ENCODE measurements at places on chromosomes 13 and 19. TPM values are rescaled to one million over a fixed set of nuclear protein-coding genes. Genes with fewer than 3 reads are reported as not detected.
A peak's percentile ranks its signal among the peaks of the same experiment; 100 is the strongest.

DNA sequence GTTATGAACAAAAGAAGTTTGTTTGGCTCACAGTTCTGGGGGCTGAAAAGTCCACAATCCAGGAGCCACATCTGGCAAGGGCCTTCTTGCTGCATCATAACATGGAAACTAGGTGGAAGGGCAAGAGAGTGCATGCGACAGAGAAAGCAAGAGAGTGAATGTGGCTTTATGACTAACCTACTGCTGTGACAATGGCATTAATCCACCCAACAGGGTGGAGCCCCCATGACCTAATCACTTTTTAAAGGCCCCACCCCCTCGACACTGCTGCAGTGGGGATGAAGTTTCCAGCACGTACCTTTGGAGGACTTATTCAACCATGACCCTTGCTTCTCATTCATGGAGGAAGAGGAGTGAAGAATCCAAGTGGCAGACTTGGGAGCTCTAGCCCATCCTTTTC, 30.0 kb upstream of the RFXAP start:
- peaks cover 2% of the 10 kb centered on the region for H3K4me1 ChIP-seq
- H3K27me3 ChIP-seq: peaks cover 8% of the 10 kb centered on the region
- H3K4me3 ChIP-seq: no peak overlapping the region

DNA sequence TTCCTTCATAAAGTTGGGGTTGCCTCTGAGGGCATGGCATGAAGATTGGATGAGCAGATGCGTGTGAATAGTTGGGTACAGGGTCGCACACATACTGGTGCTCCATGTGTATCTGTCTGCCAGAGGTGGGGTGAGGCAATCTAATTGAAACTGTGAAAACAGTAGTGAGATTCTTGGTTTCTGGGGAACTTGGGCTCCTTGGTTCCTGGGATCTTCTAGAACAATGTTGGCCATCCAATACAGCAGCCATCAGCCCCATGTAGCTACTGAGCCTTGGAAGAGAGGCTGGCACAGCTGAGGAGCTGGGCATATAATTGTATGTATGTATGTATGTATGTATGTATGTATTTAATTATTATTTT, 616 bp downstream of the FCHO1 start:
- peak overlapping the region; percentile 94 for H3K4me3 ChIP-seq
- H3K36me3 ChIP-seq: peaks cover 15% of the 10 kb centered on the region
- no peak for DNase-seq
- no peaks in the 10 kb centered on the region for H3K27me3 ChIP-seq
- H3K27ac ChIP-seq: peak overlapping the region; percentile 93

DNA sequence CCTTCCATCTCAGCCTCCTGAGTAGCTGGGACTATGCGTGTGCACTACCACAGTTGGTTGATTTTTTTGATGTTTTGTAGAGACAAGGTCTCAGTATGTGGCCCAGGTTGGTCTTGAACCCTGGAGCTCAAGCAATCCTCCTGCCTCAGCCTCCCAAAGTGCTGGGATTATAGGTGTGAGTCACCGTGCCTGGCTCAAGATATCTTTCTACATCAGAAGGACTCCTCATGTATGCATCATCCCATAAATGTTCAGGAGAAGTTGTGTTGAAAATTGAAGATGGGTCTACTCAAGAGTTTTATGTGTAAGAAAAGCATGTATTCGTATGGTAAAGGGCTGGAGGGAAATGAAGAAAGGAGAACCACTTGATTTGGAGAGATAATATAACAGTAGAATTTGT, 71.8 kb upstream of the STK24 start:
- H3K36me3 ChIP-seq: no peaks in the 10 kb centered on the region
- no peak for DNase-seq
- peaks cover 13% of the 10 kb centered on the region for H3K27me3 ChIP-seq
- peaks cover 2% of the 10 kb centered on the region for H3K4me1 ChIP-seq
- H3K27ac ChIP-seq: no peak overlapping the region
- no peak overlapping the region for H3K4me3 ChIP-seq

- DNase-seq: no peak
- H3K4me3 ChIP-seq: peak overlapping the region; percentile 73
- H3K27ac ChIP-seq: peak overlapping the region; percentile 99
- H3K27me3 ChIP-seq: no peaks in the 10 kb centered on the region
- H3K4me1 ChIP-seq: peaks cover 52% of the 10 kb centered on the region
- no peaks in the 10 kb centered on the region for H3K36me3 ChIP-seq
These were observed 5.5 kb upstream of the ADGRE5 start for GRCh38 chr19:14375582-14376291.

DNA sequence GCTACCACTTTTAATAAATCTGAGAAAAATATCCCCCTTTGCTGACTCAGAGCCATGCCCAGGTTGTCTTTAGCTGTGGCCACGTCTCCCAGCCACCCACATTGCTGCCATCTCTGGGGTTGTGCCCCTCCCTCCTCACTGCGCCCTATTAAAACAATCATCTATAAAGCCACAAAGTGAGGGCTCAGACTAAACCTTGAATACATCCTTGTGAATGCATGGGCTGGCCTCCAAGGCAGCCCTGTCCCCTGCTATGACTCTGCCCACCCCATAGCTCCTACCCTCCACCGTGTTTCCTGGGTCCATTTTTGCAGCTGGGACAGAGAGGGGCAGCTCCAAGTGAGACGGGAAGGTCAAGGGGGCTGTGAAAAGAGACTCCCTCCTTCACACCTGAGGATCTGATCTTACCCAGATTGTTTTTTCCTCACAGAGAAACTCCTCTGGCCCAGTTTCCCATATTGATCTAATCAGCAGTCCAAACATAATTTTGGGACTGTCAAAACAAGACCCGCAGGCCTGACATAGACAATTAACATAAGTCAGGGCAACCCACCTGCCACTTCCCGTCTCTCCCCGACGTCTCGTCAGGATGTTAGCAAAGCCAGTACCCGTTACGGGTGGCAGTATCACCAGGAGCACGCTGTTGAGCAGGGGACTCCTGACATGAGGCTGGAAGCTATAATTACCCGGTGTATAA, 199.0 kb downstream of the KATNAL1 start:
- H3K27ac ChIP-seq: no peak overlapping the region
- no peak overlapping the region for H3K4me3 ChIP-seq
- H3K27me3 ChIP-seq: peaks cover 8% of the 10 kb centered on the region

DNA sequence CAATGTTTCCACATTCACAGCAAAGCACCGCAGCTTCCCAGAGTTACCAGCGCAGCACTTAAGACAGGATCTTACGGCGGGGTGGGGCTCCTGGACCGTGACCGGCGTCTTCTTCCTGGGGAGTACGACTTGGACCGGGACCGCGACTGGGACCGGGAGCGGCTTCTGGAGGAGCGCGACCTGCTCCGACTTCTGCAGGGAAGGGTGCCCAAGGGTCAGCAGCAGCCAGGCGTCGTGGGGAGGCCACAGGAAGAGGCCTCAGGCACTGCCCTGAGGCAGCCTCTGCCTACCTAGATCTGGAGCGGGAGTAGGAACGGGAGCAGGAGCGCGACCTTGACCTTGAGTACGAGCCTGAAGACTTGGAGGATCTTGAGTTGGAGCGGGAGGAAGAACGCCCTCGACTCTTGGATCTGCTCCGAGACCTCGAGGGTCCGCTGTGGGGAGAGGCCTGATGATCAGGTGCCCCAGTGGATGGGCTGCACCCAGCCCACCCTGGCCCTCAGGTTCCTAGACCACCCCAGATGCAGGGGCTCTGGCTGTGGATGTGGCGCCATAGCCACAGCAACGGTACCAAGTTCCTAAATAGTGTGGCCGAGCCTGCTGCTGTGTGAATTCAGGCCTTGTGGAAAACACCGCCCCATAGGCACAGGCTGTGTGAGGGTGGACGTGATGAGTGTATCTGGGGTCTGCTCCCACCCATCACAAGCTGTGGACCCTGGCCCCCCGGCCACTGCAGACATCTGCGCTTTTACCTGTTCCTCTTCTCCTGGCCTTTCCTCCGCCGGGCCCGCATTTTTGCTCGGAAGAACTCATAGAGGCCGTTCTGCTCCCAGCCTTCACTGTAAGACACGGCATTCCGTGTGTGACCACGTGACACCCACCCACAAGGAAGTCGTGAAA, 21.9 kb downstream of the CHERP start:
- peaks cover 8% of the 10 kb centered on the region for H3K4me1 ChIP-seq
- H3K27ac ChIP-seq: no peak overlapping the region
- H3K36me3 ChIP-seq: peaks cover 19% of the 10 kb centered on the region
- H3K27me3 ChIP-seq: no peaks in the 10 kb centered on the region
- H3K4me3 ChIP-seq: no peak overlapping the region

GRCh38 chr19:24046550-24046949, 40.4 kb upstream of the ZNF254 start:
- peaks cover 69% of the 10 kb centered on the region for H3K36me3 ChIP-seq
- no peak overlapping the region for H3K4me3 ChIP-seq
- peaks cover 1% of the 10 kb centered on the region for H3K4me1 ChIP-seq
- H3K27me3 ChIP-seq: no peaks in the 10 kb centered on the region

DNA sequence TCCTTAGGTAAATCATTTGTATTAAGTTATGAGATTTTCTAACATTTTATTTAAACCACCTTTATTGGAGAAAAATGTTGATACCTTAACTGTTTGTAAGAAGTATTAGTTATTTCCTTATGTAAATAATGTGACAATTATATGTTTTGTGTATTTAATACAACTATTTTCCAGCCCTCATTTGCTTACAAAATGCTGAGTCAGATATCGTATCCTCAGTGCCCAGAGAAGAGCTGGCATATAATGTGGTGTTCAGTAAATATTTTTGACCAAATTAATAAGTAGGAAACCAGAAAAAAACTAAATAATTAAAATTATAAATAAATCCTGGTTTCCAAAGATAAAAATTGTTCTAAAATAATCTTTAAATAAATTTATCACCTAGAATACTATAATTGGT, 140.2 kb upstream of the PCDH17 start:
- no peaks in the 10 kb centered on the region for H3K36me3 ChIP-seq
- no peak overlapping the region for H3K27ac ChIP-seq
- no peak for DNase-seq
- no peaks in the 10 kb centered on the region for H3K4me1 ChIP-seq

DNA sequence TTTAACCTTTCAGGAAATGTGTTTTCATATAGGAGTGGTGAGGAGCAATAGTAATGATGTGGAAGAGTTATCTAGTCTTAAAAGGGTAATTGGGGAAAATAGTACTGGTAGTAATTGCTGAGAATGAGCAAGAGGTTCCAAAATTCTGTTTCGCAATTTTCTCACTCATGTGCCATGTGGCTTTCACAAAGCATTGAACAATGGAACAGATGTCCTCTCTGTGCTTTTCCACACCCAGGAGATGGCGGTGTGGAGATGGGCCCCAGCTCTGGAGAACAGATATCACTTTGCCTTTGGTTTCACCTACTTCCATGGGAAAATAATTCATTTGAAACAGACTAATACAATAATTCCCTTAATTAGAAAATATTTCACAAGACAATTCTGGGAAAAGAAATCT, 170.0 kb upstream of the SLC10A2 start:
- no peaks in the 10 kb centered on the region for H3K4me1 ChIP-seq
- no peaks in the 10 kb centered on the region for H3K36me3 ChIP-seq
- H3K27me3 ChIP-seq: no peaks in the 10 kb centered on the region

The MAST1 gene
- 1.8 TPM for total RNA-seq

Measured in activated naive CD8-positive, alpha-beta T cell treated with anti-CD3 and anti-CD28 coated beads, Interleukin-2, amount 10 ng/mL, durations not matched to agents 7 days and 5 days (primary cell).